GM12878 (cell line): ENCODE measurements at places on chromosomes 2 and 18. TPM values are rescaled to one million over a fixed set of nuclear protein-coding genes. Genes with fewer than 3 reads are reported as not detected.

Gene CDK15
- total RNA-seq: not detected in 2 replicates

Gene M1AP
- not detected in 2 replicates for total RNA-seq

DNA sequence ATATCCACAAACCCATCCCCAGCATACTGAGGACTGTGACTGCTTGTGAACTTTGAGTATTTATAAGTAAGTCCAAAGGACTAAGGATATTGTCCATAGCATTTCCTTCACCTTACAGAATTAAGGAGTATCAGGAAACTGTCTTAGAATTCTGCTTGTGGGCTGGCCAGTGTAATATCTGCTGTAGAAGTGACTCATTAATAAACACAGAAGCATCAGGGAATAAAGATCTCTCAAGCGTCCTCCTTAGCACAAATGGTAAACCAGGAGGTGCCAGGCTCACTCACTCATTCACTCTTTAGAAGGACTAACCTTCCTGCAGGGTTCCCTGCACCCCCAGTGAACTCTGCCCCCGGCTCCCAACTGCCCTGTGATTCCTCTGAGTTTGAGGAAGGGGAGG lies 31.0 kb downstream of the CCDC68 start:
- DNase-seq: no peak

DNA sequence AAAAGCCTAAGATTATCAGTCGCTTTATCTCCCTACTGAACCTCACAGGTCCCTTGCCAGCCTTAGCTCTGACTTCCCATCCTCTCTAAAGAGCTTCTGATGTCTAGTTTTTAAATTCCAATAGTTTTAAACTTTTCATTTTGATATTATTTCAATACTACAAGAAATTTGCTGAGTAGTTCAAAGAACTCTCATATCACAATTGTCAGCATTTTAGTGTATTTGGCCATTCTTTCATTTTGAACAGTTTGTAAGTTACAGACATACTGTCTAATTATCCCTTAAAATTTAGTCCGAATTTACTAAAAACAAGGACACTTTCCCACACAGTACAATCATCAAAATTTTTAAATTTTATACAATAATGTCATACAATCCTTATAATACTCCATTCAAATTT lies 666.8 kb upstream of the SETBP1 start:
- DNase-seq: no peak

- DNase-seq: no peak
Observed at GRCh38 chr2:127101048-127101611, 5.8 kb downstream of the BIN1 start.
